Body of pancreas (tissue), 4 donors: ENCODE measurements at places on chromosomes 16 and 17.

GRCh38 chr17:75691371-75691791, 24.2 kb downstream of the SAP30BP start:
- H3K36me3 ChIP-seq = peaks cover 3% of the 10 kb centered on the region
- H3K4me1 ChIP-seq = peaks cover 66% of the 10 kb centered on the region
- H3K27me3 ChIP-seq = no peaks in the 10 kb centered on the region
- no peak for DNase-seq
- H3K4me3 ChIP-seq = no peak overlapping the region

GRCh38 chr17:27241346-27241946, 52.5 kb upstream of the WSB1 start:
- H3K4me3 ChIP-seq = no peak overlapping the region
- H3K4me1 ChIP-seq = peaks cover 28% of the 10 kb centered on the region
- no peaks in the 10 kb centered on the region for H3K36me3 ChIP-seq
- H3K27ac ChIP-seq = no peak overlapping the region
- H3K27me3 ChIP-seq = no peaks in the 10 kb centered on the region

DNA sequence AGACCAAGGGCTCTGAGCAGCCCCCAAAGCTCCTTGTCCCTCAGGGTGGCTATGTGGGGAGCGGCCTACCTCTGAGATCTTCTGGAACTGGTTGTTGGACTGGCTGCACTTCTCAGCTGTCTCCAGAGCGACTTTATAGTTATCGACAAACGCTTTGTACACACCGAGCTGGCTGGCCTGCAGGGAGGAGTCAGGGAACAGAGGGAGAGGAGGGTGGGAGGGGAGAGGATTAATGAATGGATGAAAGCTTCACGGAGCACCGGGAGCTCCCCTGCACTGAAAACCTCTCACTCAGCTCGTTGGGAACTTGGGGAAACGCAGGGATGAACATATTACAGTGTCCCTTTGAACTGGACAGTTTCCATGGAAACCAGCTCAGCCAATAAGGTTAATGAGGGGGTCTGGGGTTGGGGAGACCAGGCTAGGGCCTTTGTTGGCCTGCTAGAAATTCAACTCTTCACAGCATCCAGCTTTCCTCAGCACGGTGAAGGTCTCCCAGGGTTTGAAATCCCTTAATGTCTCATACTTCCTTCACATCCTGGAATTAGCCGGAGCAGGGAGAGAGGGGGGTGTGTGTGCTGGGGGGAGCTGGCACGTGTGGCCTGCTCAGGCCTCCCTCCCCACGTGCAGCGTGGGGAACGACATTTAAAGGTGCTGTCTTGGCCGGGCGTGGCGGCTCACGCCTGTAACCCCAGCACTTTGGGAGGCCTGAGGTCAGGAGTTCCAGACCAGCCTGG, 86.7 kb downstream of the TIMM22 start:
- peak overlapping the region; percentile 65 for H3K27ac ChIP-seq
- no peaks in the 10 kb centered on the region for H3K27me3 ChIP-seq
- H3K4me3 ChIP-seq = no peak overlapping the region
- peak; percentile 39 for DNase-seq

DNA sequence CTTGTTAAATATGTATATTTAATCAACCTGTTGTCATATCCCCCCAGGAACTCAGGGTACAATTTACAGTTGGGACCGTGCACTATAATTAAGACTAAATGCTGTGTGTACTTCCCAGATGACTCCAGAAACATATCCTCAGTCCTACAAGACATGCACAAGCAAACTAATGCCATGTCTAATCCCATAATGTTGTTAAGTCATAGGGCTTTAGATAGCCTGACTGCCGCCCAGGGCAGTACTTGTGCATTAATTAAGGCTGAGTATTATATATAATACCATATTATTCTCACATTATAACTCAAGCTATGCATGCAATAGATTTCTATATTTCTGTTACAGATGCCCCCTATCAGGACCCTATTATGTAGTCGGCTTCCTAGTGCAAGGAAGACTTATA, 20.1 kb upstream of the CPHXL start:
- H3K4me1 ChIP-seq = peaks cover 19% of the 10 kb centered on the region
- DNase-seq = no peak
- H3K27me3 ChIP-seq = no peaks in the 10 kb centered on the region
- H3K27ac ChIP-seq = no peak overlapping the region
- no peaks in the 10 kb centered on the region for H3K36me3 ChIP-seq
- H3K4me3 ChIP-seq = no peak overlapping the region

- H3K36me3 ChIP-seq = no peaks in the 10 kb centered on the region
- H3K27me3 ChIP-seq = no peaks in the 10 kb centered on the region
- no peak for DNase-seq
- no peak overlapping the region for H3K27ac ChIP-seq
- H3K4me1 ChIP-seq = no peaks in the 10 kb centered on the region
Measured at GRCh38 chr17:49779156-49779738, 9.2 kb upstream of the KAT7 start.

DNA sequence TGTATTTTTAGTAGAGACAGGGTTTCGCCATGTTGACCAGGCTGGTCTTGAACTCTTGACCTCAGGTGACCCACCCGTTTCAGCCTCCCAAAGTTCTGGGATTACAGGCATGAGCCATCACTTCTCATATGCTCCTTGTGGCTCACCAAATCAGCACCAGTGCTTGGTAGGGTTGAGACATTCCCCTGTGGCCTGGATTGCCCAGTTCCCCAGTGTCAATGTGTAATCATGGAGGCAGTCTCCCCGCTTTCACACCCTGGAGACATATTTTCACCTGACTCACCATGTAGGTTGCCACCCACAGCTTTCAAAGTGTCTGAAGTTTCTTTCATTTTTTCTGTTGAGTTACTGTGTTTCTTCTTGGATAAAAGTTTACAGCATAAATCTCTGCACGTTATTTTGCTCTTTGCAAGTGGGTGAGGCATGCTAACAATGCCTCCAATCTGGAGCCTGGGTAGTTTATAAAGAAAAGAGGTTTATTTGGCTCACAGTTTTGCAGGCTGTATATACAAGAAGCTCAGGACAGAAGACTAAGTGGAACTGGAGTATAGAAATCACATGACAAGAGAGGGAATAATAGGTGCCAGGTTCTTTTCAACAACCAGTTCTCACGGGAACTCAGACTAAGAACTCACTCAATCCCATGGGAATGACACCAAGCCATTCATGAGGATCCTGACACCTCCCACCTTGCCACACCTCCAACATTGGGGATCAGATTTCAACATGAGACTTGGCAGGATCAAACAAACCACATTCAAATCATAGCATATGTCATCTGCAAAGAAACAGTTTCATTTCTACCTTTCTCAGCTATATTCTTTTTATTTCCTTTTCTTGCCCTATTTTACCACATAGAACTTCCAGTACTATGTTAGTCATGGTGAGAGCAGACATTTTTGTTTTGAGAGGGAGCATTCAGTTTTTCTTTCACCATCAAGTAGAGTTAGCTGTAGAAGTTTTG, 113.2 kb downstream of the PHKB start:
- no peaks in the 10 kb centered on the region for H3K4me1 ChIP-seq
- no peak overlapping the region for H3K27ac ChIP-seq
- H3K27me3 ChIP-seq = no peaks in the 10 kb centered on the region
- DNase-seq = no peak

- no peaks in the 10 kb centered on the region for H3K36me3 ChIP-seq
- H3K27ac ChIP-seq = peak overlapping the region; percentile 30
- no peak for DNase-seq
- peaks cover 24% of the 10 kb centered on the region for H3K4me1 ChIP-seq
Measured at GRCh38 chr16:68310437-68310773, 341 bp downstream of the SLC7A6OS start.

GRCh38 chr17:49343273-49343672, 18.8 kb downstream of the ZNF652 start:
- peaks cover 13% of the 10 kb centered on the region for H3K4me1 ChIP-seq
- no peaks in the 10 kb centered on the region for H3K27me3 ChIP-seq
- no peak overlapping the region for H3K4me3 ChIP-seq
- H3K27ac ChIP-seq = no peak overlapping the region
- no peaks in the 10 kb centered on the region for H3K36me3 ChIP-seq

GRCh38 chr17:49576088-49576916, 631 bp downstream of the NXPH3 start:
- H3K27me3 ChIP-seq = no peaks in the 10 kb centered on the region
- no peak for DNase-seq
- H3K27ac ChIP-seq = no peak overlapping the region
- H3K36me3 ChIP-seq = no peaks in the 10 kb centered on the region

- H3K36me3 ChIP-seq = no peaks in the 10 kb centered on the region
- H3K4me1 ChIP-seq = no peaks in the 10 kb centered on the region
- H3K27me3 ChIP-seq = no peaks in the 10 kb centered on the region
Measured at GRCh38 chr17:18377437-18378204, at the start of gene EVPLL. TSS of gene EVPLL (plus strand) at chr17:18377778. CDS start at chr17:18380938, 3,160 bp downstream.

GRCh38 chr17:9090641-9091096, 69.4 kb downstream of the NTN1 start:
- DNase-seq = no peak
- no peak overlapping the region for H3K27ac ChIP-seq
- peaks cover 5% of the 10 kb centered on the region for H3K4me1 ChIP-seq
- no peaks in the 10 kb centered on the region for H3K36me3 ChIP-seq
- no peaks in the 10 kb centered on the region for H3K27me3 ChIP-seq

DNA sequence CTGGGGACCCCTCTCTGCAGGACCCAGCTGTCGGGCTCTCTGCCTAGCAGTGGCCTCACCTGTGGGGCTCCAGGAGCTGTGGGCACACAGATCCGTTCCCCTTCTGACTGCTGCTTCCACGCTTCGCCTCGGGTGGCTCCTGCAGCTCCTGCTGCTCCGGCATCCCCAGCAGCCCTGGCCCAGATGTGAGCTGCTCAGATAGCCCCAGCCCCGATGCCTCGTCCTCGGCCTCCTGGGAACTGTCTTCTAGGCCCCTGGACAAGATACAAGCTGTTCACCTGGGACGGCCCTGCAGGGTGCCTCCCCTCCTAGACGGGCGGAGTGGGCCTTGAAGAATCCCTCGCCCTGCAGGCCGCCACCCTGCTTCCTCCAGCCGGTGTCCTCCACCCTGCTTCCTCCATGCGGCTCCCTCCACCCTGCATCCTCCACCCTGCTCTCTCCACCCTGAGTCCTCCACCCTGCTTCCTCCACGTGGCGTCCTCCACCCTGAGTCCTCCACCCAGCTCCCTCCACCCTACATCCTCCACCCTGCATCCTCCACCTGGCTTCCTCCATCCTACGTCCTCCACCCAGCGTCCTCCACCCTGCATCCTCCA, 11.0 kb downstream of the EMC6 start:
- no peak for DNase-seq
- no peaks in the 10 kb centered on the region for H3K36me3 ChIP-seq
- no peaks in the 10 kb centered on the region for H3K4me1 ChIP-seq
- H3K27me3 ChIP-seq = no peaks in the 10 kb centered on the region
- H3K27ac ChIP-seq = no peak overlapping the region

DNA sequence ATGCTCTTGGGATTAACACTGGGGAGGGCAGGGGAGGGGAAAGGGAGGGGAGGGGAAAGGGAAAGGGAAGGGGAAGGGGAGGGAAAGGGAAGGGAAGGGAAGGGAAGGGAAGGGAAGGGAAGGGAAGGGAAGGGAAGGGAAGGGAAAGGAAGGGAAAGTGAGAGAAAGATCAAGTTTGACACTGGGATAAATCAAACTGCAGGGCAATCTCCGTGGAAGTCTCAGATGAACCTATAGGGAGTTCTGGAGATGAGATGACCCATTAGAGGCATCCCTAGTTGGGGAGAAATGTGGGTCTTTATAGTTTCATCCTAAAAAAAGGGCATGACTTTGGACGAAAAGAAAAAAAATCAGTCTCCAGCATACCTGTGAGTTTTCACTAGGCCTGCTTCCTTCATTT, 2.2 kb downstream of the KRTAP4-12 start:
- H3K4me3 ChIP-seq = no peak overlapping the region
- DNase-seq = no peak
- no peaks in the 10 kb centered on the region for H3K4me1 ChIP-seq

DNA sequence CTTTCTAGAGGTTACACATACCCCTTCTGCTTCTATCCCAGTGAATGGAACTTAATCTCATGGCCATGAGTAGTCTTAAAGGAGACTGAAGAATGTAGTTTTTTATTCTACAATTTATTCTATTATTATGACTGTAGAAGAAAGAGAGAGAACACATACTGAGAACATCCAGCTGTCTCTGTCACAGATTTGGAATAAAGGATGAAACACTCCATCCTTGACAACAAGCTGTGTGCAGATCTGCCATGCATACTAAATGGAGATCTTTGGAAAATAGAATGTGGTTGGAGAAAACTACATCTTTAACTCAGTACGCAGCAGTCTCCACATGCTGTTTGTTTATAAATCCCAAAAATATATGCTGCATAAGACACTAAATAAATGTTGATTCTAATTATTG, 54.1 kb upstream of the NUDT7 start:
- H3K27ac ChIP-seq = no peak overlapping the region
- H3K27me3 ChIP-seq = no peaks in the 10 kb centered on the region
- DNase-seq = no peak
- H3K4me3 ChIP-seq = no peak overlapping the region
- H3K36me3 ChIP-seq = no peaks in the 10 kb centered on the region

DNA sequence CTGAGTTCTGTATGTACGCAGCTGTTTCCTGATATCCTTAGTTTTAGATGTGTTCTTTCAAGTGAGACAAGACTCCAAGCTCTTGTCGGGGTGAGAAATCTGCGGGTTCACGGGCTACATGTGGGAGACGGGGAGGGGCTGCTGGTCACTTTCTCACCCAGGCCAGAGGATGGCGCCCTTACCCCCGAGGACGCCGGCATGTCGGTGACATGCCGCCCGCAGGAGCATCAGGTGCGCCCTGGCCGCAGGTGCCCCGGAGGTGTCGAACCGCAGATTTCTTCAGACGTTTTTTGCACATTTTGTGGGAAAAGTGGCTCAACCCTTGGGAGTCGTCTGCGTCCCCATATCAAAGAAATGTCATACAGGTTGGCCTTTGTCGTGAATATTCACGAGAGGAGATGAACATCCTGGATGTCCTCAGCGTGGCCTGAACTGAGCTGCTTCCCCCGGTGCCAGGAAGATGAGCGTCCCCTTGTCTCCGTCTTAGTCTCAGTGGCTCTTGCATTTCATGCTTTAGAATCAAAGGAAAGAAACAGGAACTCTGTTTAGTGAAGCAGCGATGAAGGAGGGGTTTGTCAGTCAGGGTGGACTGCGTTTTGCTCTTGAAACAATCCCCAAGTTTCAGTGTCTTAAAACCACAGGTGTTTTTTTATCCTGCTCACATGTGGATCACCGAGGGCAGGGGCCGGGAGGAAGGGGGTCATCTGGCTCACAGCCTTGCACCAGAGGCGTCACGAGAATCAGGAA, 75.4 kb upstream of the ZNF750 start:
- H3K4me3 ChIP-seq = no peak overlapping the region
- DNase-seq = no peak
- H3K27ac ChIP-seq = no peak overlapping the region
- no peaks in the 10 kb centered on the region for H3K27me3 ChIP-seq

GRCh38 chr16:6684076-6684673, 648.5 kb upstream of the RBFOX1 start:
- no peaks in the 10 kb centered on the region for H3K36me3 ChIP-seq
- H3K4me1 ChIP-seq = no peaks in the 10 kb centered on the region
- no peaks in the 10 kb centered on the region for H3K27me3 ChIP-seq
- H3K27ac ChIP-seq = no peak overlapping the region
- DNase-seq = no peak

GRCh38 chr16:81604960-81605383, 160.4 kb downstream of the CMIP start:
- no peak overlapping the region for H3K4me3 ChIP-seq
- no peak for DNase-seq
- H3K27ac ChIP-seq = no peak overlapping the region
